ENCODE measurements at places on chromosomes 1 and 21. TPM values are rescaled to one million over a fixed set of nuclear protein-coding genes. Genes with fewer than 3 reads are reported as not detected.

GRCh38 chr1:168291222-168291837 lies 10.7 kb downstream of the TBX19 start:
- DNase-seq, result no peak

GRCh38 chr1:10730985-10731384 lies 65.5 kb downstream of the CASZ1 start:
- no peak for DNase-seq

DNA sequence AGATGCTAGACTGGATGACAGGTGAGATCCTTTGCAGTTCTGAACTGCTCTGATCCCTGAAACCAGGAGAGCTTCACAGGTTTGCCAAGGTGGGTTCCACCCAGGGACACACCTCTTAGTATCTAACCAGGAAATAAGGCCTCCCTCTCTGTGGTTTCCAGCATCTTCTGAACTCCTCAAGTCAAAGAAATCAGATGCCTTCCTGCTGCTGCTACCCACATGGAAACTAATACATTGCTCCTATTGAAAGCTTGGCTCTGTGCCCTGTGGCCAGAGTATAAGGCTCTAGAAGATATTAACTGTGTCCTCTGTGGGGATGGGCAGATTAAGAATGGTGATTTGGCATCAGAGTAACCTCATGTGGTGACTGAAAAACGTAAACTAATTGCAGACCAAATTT lies 75.0 kb upstream of the MRPS6 start:
- DNase-seq, result no peak

DNA sequence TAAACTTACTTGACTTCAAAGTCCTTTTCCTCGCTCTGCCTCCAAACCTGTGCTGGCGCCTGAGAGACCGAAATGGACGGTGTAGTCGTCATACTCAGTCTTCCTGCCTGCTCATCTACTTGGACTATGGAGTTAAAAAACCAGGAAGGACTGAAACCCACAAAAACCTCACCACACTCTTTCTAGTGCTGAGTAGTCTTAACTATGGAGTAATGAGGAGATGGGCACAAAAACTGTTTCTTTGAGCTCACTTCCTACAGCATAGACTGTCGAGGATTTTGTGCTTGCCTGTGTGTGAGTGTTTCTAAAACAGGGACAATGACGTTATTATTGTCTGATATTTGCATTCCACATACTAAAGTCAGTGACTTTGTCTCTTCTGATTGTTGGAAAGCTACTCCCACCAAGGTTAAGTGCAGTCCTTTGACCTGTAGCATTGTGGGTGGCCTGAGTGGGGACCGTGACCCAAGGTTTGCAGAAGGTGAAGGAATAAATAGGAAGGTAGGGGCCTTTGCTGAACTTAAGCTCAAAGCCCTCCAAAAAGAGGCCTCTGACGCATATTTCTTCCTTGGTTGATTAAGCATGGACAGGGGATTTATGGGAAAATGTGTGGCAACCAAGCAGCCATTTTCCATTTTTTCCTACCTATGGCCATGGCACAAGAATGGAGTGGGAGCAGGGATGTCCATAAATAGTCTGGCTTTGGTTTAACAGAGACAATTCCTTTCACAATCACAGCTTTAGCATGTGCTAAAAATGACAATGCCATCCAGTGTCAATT lies 109.6 kb downstream of the ZBTB18 start:
- no peak for DNase-seq

DNA sequence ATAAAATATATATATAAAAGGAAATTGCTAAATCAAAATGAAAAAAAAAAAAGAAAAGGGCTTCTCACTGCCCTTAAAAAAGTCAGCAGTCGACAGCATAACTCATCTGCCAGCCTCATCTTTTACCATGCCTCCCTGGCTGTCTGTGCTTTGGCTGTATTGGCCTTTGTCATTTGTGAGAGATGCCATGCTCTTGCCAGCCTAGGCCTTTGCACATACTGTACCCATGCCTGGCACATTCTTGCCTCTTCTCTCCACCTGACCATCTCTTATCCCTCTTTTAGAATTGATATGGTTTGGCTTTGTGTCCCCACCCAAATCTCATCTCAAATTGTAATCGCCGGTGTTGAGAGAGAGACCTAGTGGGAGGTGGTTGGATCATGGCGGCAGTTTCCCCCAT lies 37.1 kb downstream of the DIRAS3 start:
- no peak for DNase-seq

DNA sequence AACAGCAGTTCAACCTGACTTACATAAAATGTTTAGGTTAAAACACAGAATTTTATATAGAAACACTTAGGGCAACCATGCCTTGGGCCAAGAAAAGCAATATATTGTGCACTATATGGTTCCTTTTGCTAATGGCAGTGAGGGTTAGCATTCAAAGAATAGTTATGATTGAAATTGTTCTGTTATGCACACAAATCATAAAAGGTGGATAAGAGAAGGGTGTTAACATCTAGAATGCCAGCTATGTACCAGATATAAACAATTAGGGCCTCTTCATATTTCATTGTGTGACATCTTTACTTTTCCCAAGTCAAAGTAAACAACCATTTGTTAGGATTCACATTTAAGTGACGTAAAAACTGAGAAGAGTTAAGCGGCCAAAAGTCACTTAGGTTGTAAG lies 308.0 kb upstream of the B3GALT2 start:
- no peak for DNase-seq

DNA sequence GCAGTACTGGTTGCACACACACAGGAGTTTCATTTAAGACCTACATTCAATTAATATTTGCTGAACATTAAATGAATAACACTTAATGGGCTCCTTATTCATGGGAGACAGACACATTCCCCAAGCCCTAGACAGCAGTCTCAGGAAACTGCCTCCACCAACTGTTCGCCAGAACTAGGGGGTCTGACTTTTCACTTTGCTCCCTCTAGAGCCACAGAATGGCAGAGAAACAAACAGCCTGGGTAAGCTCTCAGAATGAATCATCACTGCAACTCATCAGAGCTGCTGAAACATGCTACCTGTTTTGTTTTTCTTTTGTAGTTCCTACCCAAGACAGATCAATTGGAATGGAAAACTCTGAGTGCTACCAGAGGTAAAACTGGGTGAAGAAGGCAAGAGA lies 31.7 kb downstream of the ELK4 start:
- DNase-seq, result no peak

DNA sequence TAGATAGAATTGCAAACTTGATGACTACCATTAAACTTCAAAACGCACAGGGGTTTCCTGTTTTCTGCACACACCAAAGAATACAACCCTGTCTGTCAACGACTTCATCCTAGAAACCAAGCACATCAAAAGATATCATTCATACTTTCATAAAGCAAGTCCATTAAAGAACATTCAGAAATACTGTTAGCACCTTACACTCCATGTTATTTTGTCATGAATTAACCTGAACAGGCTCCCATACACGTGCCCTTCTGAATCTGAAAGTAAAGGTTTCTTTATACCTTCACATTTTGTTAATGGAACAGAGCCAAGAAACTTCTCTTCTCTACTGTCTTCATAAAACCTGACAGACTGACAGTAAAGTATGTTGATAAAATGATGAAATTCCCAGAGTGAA lies 46.1 kb downstream of the PUM1 start:
- DNase-seq, result no peak

DNA sequence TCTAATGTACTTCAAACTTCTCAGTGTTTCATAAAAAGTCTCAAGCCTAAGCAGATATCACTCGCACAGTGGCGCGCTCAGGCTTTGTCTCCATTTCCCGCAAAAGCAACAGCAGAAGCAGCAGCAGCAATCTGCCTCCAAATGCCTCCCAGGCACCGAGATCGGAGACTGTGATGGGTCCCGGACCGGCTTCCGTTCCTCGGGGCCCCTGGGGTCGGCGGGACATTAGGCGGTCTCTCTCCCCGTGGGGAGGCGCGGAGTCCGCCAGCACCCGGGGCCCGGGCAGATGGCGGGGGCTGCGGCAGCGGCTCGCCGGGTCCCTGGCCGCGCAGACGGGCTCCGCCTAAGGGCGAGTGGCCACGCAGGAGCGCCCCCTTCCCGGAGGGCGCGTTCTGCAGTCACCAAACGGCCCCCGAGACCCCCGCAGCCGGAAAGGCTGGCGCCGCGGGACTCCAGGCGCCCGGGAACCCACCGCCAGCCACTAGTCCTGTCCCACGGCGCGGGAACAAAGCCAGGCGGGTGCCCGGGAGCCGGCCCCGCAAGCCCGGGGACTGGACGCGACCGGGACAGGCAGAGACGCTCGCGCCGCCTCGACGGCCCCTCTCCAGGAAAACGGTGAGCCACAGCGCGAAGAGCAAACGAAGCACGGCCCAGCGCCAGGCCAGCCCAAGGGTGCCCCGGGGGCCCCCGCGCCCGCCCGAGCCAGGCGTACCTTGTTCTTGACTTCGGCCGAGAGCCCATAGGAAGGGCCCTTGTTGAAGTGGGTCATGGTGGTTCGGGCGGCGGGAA lies 590 bp downstream of the CNN3 start:
- peak; percentile 69 for DNase-seq

DNA sequence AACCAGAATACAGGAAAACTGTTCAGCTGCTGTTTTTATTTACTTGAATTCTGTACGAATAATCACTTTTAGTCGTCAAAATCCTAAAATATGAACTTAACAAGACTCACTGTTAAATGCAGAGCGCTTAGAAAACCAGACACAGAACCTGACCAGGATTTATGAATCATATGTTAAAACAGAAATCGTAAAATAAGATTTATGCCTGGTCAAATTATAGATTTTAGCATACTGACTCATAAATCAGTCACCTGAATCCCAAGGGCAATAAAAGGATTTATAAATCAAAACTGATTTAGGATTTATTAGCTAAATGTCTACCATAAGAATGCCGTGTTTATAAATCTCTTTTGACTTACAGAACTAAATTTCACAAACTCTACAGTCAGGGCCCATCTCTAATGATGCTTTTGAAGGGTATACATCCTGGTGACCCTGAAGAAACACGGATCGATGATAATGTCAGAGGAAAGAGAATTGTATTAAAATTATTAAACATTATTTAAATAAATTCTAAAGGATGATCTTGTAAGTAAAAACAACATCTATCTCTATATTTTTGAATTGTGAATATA lies 28.8 kb downstream of the CYYR1 start:
- DNase-seq, result no peak

DNA sequence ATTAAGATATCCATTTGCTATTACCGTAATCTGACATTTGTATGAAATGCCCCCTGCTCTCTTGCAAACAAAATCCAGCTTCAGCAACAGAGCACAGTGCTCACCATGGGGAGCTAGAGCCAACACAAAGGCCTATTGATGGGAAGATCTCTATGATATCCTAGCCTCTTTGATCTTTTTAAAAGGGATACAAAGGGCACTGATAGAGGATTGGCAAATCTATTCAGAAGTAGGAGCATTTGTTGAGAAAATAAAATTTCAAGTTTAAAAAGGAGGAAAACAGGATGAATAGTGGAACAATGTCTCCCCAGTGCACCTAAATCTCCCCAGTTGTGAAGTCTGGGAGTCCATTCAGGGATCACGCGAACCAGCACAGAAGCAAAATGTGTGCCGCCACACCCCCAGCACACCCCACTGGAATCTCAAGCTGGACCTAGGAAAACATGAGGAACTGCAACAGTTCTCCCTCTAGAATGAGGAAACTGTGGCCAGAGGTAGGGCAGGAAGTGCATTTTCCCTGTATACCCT lies 32.2 kb downstream of the MRAP start:
- DNase-seq, result no peak

GRCh38 chr1:215986401-215986800 lies 419.3 kb downstream of the KCTD3 start:
- no peak for DNase-seq

DNA sequence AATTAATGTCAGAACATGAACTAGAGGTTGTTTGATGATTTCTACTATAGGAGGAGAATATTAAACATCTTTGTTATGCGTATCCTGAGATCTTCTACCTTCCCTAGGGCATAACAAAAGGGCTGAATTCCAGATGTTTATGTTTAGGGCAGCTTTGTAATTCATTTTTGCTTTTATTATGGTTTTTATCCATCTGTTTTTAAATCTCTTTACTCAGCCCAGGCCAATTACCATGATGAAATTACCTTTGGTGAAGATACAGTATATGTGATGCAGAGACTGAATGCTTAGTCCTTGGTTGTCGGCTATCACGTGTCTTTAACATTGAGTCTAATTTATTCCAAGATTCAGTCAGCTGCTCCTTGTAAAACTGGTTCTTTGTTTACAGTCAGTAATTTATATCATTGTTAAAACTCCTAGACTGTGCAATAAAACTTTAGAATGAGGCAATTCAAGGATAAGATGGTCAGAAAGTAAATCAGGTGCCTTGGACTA lies 176.9 kb downstream of the CTH start:
- DNase-seq, result no peak

DNA sequence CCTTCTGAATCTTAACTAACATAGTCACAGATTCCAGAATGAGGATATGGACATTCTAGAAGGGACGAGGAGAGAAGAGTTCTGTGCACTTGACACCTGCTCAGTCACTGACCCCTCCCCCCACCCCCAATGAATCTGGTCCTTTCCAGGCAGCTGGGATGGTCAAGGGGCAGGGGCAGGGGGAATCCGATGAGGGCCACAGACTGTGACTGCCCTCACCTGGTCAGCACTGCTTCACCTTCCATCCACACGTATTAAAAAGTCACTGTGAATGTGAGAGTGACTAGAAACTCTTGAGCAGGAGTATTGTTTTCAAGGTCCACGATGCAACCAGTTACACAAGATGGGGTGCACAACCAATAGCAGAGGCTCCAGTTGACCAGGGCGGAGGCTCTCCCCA lies 9.5 kb upstream of the PRAMEF12 start:
- DNase-seq, result no peak

GRCh38 chr1:232476538-232476950 lies 153.4 kb downstream of the SIPA1L2 start:
- no peak for DNase-seq

DNA sequence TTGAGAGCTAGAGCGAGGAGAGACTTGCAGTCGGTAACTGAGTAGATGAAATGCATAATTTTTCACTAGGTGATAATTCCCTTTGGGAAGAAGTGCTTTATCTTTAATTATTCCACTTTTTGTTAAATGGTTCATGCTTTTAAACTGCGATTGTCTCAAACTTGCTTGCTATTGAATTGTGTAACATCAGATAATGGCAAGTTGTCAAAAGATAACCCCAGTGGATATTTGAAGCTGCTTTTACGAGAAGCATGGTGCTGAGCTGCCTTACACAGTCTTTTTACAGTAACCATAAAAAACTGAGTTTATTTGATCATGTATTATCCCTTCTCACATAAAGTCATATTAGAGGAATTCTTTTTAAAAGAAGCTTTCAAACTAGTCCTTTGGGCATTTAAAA lies 30.2 kb downstream of the TMEM50B start:
- no peak for DNase-seq

- DNase-seq, result no peak
Measured at GRCh38 chr1:18989176-18989799, 32.8 kb upstream of the IFFO2 start.

KRTAP10-3 gene
- polyA plus RNA-seq, result not detected

HSPA6 gene
- 0.75 TPM for polyA plus RNA-seq

LCE2B gene
- polyA plus RNA-seq, result not detected

GNAT2 gene
- polyA plus RNA-seq, result not detected

ARHGEF10L gene
- polyA plus RNA-seq, result 47.9 TPM

AKR7A3 gene
- 0.20 TPM for polyA plus RNA-seq

SDC3 gene
- polyA plus RNA-seq, result 40.9 TPM

TNFSF18 gene
- not detected for polyA plus RNA-seq

SPATA46 gene
- polyA plus RNA-seq, result not detected

GMEB1 gene
- polyA plus RNA-seq, result 2.9 TPM

CD84 gene
- polyA plus RNA-seq, result 0.61 TPM

All from right cardiac atrium (tissue), 5 donors.